NCI-H2029 treated with DMSO at 0.1 percent for 48 hours (cell line): ENCODE measurements at places on chromosomes 13 and 19.

DNA sequence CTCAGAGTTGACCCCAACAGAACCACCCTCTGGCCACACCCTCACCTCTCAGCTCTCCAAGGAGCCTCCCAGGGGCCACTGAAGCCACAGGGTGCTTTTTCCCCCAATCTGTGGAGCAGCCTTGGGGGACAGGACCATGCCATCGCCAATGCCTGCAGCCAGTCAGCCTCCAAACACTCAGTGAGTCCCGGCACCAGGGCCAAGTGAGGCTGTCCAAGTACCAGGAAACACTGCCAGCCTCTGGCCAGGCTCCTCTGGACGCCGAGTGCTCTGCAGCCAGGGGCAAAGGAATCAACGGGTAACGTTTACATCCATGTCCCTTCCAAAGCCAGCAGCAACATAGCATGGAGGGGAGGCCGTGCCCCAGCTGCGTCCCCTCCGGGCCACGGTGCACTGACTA lies 9.5 kb upstream of the COMP start:
- DNase-seq: no peak

- DNase-seq: no peak
Observed at GRCh38 chr13:80161219-80161618, 179.7 kb downstream of the SPRY2 start.

GRCh38 chr13:31998131-31998530 lies 33.4 kb upstream of the FRY start:
- peak; percentile 49 for DNase-seq

GRCh38 chr13:42946927-42947326 lies 45.1 kb downstream of the EPSTI1 start:
- no peak for DNase-seq

DNA sequence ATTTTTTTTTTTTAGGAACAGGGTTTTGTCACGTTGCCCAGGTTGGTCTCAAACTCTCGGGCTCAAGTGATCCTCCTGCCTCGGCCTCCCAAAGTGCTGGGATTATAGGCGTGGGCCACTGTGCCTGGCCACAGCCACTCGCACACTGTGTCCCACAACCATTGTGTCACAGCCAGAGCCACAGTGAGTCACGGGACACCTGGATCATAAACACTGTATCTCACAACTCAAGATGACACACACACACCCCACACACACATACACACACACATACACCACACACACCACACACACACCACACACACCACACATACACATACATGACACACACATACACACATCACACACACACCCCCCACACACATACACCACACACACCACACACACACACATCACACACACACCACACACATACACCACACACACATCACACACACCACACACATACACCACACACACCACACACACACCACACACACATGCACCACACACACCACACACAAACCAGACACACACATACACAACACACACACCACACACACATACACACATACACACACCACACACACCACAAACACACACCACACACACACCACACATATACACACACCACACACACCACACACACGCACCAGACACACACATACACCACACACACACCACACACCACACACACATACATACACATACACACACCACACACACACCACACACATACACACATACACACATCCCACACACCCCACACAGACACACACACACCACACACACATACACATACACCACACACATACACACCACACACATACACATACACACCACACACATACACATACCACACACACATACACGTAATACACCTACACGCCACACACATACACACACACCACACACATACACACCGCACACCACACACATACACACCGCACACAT lies 16.2 kb downstream of the ELAVL3 start:
- no peak for DNase-seq

GRCh38 chr13:109307027-109307426 lies 479.4 kb downstream of the IRS2 start:
- DNase-seq: no peak

GRCh38 chr19:42322305-42322704 lies 3.1 kb upstream of the MEGF8 start:
- no peak for DNase-seq

- no peak for DNase-seq
Observed at GRCh38 chr19:8413629-8413995, 507 bp downstream of the MARCHF2 start.

DNA sequence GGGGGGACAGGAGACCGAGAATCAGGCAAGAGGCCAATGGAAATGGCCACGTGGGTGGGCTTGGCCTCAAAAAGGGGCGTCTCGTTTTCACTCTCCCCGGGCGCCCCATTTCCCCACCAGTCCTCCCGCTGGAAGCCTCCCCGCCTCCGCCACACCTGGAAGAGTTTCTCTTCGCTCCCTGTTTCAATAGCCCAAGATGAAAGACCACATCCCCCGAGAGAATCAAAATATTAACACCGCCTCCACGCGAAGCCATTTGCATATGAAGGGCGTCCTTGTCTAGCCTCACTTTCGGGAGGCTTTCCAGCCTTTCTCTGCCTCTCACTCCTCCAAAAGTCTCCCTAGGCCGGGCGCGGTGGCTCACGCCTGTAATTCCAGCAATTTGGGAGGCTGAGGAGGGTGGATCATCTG lies 691 bp upstream of the OLFM2 start:
- DNase-seq: no peak

GRCh38 chr13:48978942-48979601 lies 3.4 kb downstream of the FNDC3A start:
- no peak for DNase-seq

- DNase-seq: no peak
Observed at GRCh38 chr13:99218969-99219368, 18.3 kb downstream of the UBAC2 start.

DNA sequence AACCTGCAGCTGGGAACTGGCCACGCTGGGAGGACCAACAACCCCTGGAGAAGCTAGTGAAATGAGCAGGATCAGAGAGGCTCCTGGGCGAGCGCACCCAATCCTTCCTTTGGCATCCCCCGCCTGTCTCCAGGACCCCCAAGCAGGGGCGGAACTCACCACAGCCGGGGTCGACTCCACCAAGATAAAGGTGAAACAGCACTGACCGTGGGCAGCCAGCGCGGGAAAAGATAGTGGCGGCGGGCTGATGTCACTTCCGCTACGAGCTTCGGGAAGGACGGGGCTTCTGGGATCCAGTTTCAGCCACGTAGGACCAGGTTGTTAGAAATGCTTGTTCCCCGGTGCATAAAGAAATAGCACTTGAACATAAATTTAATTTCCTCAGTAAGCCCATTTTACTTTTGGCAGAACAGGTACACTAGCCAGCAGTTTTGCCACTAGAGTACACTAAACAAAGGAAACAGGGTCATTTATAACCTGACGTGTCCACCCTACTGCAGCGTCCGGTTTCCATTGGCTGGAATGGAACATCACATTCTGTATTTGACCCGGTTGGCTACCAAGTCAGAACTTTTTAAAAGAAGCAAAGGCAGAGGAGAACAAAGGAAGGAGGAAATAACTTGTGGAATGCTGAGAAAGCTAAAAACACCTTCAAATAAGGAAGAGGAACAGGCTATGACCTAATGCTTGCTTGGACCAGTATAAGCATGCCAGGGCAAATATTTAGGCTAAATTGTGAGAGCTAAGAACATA lies 25.5 kb upstream of the ZNF562 start:
- no peak for DNase-seq

DNA sequence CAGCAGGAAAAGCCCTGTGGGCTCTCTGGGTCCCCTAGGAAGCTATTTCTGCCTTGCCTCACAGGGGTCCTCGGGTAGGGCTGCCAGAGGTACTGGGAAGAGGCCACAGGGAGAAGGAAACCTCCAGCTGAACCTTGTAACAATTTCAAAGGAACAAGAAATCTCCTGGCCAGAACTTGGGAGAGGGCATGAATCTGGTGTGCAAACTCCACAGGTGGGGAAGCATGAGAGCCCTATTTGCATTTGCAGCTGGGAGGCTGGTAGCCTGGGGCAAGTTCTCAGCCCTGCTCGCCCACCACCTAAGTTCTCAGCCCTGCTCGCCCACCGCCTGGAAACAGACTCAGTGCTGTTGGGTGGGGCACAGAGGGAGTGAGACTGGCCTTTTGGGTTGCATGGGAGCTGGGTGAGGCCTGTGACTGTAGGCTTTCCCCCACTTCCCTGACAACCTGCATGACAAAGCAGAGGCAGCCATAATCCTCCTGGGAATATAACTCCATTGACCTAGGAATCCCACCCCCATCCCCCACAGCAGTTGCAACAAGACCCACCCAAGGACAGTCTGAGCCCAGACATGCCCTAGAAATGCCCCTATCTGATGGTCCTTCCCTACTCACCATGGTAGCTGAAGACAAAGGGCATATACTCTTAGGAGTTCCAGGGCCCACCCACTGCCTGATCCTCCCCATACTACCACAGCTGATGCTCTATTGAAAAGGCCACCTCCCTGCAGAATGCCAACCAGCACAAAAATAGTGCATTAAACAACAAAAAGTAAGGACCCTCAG lies 11.7 kb downstream of the UGGT2 start:
- no peak for DNase-seq

- DNase-seq: no peak
Observed at GRCh38 chr19:3270902-3271301, 46.4 kb downstream of the CELF5 start.

DNA sequence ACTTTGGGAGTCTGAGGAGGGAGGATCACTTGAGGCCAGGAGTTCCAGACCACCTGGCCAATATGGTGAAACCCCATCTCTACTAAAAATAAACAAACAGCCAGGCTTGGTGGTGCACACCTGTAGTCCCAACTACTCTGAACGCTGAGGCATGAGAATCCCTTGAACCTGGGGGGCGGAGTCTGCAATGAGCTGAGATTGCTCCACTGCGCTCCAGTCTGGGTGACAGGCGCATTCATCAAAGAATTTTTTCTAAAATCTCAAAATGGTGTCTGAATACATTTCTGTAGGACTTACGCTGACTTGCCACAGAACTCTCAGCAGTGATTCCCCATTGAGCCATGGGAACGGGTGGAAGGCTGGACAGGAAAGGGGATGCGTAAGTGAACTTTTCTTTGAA lies 18.0 kb upstream of the ERVV-1 start:
- no peak for DNase-seq

DNA sequence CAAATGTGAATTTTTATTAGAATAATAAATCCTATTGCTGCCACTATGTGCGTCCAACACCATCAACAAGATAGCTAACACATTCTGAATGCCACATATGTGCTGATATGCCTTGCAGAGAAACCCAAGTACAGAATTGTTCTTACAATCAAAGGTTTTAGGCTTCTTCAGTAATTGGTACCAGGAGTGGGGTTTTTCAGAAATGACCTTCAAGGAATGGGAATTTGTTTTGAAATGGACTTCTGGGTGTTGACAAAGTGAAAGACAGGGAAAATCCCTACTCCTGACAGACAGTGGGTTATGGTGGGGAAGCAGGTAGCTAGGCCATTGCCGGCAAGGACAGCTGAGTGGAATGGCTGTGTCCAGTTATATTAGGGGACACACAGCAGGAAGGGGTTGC lies 5.7 kb downstream of the SYT3 start:
- DNase-seq: no peak

DNA sequence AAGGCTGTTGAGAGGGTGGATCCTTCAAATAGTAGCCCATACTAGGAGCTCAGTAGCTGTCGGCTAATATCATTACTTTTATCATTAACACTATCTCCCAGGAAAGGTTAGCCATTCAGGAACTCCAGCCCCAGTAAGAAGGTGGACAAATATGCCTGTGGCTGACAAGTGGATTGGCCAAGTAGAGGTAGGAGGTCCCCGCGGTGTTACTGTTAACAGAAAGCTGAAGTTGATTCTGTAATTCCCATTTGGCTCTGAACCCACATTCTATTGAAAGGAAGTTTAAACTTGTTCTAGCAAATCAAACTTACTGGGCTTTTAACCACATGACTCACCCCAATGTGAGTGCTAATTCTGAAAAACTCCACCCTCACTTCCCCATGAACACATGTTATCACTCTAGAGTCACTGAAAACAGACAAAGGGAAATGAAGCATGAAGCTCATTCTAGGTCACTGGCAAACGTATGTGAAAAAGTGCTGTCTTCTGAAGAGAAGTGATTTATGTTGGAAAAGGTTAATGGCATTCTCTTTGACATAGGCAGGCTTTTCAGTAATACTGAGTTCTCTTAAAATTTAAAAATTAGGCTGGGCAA lies 273.5 kb downstream of the FGF14 start:
- DNase-seq: no peak

- DNase-seq: no peak
Observed at GRCh38 chr13:59631271-59631670, 532.5 kb downstream of the DIAPH3 start.

DNA sequence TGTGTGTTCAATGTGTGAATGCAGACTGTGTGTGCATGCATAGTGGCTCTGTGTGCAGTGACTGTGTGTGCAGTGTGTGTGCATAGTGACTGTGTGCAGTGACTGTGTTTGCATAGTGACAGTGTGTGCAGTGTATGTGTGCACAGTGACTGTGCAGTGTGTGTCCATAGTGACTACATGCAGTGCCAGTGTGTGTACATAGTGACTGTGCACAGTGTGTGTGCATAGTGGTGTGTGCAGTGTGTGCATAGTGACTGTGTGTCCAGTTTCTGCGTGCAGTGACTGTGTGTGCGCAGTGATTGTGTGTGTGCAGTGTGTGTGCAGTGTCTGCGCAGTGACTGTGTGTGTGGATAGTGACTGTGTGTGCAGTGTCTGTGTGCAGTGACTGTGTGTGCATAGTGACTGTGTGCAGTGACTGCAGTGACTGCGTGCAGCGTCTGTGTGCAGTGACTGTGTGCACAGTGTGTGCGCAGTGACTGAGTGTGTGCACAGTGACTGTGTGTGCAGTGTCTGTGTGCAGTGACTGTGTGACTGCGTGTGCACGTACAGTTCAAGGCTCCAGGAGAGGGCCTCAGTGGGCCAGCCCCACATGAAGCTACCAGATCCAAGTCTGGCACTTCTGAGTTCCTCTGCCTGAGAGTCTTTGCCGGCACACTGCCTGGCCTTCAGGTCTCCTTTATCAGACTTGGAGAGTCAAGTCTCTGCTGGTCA lies 90.3 kb downstream of the IER2 start:
- DNase-seq: no peak

DNA sequence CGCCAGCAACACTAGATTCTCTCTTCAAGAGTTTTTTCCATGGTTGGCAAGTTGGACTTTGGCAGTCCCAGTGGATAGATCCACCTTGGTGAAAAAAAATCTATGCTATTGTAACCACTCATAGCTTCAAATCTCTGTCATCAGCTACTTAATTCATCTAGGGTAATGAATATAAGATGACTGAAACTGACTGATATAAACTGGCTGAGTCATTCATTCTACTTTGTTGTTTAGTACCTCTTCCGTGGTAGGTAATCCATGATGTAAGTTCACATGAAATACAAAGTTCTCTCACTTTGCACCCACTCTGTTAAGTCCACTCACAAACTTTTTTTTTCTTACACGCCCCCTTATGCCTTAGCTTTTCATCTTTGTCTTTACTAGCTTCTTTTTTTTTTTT lies 1381.5 kb downstream of the SLITRK5 start:
- DNase-seq: no peak
